Spinal cord (tissue), 10 donors: ENCODE measurements at places on chromosomes 11 and 22. TPM values are rescaled to one million over a fixed set of nuclear protein-coding genes. Genes with fewer than 3 reads are reported as not detected.
A peak's percentile ranks its signal among the peaks of the same experiment; 100 is the strongest.

GRCh38 chr22:37629928-37630327, 9.5 kb upstream of the SH3BP1 start:
- H3K4me3 ChIP-seq = no peak overlapping the region
- no peak overlapping the region for H3K27ac ChIP-seq
- peaks cover 82% of the 10 kb centered on the region for H3K36me3 ChIP-seq
- peaks cover 67% of the 10 kb centered on the region for H3K4me1 ChIP-seq

DNA sequence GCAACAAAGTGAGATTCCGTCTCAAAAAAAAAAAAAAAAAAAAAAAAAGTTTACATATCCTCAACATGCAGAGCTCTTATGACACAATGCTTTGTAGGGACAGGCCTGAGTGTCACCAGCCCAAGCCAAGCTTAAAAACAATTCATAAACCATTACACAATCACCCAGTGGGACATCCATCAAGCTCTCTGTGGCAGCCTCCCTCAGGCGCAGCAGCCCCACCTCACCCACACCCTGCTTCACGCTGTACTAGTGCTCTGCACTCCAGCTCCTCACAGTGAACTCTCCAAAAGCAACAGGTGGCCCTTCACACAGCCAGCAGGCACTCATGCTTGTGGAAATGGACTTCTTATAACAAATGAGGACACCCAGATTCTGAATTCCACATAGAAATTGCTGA, 3.5 kb upstream of the FOXRED2 start:
- no peak for DNase-seq
- no peak overlapping the region for H3K27ac ChIP-seq
- H3K4me1 ChIP-seq = peaks cover 21% of the 10 kb centered on the region
- no peak overlapping the region for H3K4me3 ChIP-seq

The GGT5 gene
- polyA plus RNA-seq = 10.1 TPM

GRCh38 chr11:124938206-124938765, 2.4 kb upstream of the HEPACAM start:
- DNase-seq = no peak
- no peaks in the 10 kb centered on the region for H3K27me3 ChIP-seq
- peaks cover 30% of the 10 kb centered on the region for H3K4me1 ChIP-seq
- H3K4me3 ChIP-seq = no peak overlapping the region

DNA sequence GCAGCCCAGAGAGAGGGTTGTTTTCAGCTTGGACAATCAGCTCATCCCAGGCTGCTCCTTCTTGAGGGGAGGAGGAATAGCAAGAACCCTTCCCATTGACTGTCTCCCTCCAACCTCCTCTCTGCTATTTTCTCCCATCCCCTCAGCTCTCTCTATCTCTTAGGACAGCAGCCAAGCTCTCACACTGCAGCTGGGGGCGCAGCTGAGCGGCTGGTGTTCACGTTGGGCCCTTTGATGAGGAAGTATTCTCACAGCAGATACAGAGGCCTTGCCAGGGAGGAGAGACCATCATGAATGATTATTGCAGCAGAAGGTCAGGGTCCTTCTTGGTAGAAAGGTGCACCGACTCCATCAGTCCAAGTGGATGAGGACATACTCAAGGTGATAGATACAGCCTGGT, 26.5 kb upstream of the CADM1 start:
- H3K4me1 ChIP-seq = peaks cover 3% of the 10 kb centered on the region
- no peak overlapping the region for H3K4me3 ChIP-seq
- H3K27me3 ChIP-seq = peaks cover 7% of the 10 kb centered on the region
- no peak for DNase-seq
- H3K36me3 ChIP-seq = no peaks in the 10 kb centered on the region

DNA sequence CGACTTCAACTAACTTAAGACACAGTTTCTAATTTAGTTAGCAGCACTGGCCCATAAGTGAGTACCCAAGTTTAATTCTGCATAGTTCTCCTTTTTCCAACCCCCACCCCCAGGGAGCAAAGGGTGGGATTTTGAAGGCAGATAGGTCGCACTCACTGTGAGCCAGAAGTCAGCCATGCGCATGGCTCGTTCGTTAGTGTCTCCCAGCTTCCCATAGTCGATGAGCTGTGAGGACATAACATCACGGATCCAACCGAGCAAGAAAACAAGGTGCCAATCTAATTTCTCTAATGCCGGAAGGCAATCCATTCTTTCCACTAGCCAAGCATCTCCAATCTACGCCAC, 577 bp downstream of the MRPL17 start:
- no peaks in the 10 kb centered on the region for H3K27me3 ChIP-seq
- no peak for DNase-seq
- peaks cover 10% of the 10 kb centered on the region for H3K4me1 ChIP-seq
- H3K4me3 ChIP-seq = peak overlapping the region; percentile 98
- H3K36me3 ChIP-seq = peaks cover 8% of the 10 kb centered on the region

The MSANTD4 gene
- polyA plus RNA-seq = 37.3 TPM

The SERPING1 gene
- 112 TPM for polyA plus RNA-seq

DNA sequence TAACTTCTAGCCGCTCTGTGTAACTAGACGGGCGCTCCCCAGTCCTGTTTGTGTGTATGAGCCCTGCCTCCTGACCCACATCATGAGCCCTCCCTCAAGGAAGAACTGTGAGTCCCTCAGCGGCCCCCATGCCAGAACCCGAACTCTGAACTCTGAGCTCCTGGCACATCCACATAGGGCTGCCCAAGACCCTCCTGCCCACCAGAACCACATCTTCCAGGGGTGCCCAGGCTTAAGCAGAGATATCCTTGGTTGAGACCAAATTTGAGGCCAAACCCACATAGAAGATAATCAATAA, 3.0 kb downstream of the TRIM29 start:
- DNase-seq = no peak
- no peaks in the 10 kb centered on the region for H3K27me3 ChIP-seq
- H3K36me3 ChIP-seq = no peaks in the 10 kb centered on the region
- no peaks in the 10 kb centered on the region for H3K4me1 ChIP-seq

The C22orf42 gene
- 5.8 TPM for polyA plus RNA-seq

GRCh38 chr11:36070954-36071330, 127.1 kb downstream of the LDLRAD3 start:
- DNase-seq = no peak
- H3K27ac ChIP-seq = no peak overlapping the region
- no peaks in the 10 kb centered on the region for H3K27me3 ChIP-seq
- H3K4me1 ChIP-seq = peaks cover 13% of the 10 kb centered on the region
- no peaks in the 10 kb centered on the region for H3K36me3 ChIP-seq
- no peak overlapping the region for H3K4me3 ChIP-seq
